IPS DF 6.9 (cell line): ENCODE measurements at places on chromosomes 6 and 20.

- no peak for DNase-seq
Measured at GRCh38 chr6:31734821-31735406, 1.4 kb downstream of the CLIC1 start.

DNA sequence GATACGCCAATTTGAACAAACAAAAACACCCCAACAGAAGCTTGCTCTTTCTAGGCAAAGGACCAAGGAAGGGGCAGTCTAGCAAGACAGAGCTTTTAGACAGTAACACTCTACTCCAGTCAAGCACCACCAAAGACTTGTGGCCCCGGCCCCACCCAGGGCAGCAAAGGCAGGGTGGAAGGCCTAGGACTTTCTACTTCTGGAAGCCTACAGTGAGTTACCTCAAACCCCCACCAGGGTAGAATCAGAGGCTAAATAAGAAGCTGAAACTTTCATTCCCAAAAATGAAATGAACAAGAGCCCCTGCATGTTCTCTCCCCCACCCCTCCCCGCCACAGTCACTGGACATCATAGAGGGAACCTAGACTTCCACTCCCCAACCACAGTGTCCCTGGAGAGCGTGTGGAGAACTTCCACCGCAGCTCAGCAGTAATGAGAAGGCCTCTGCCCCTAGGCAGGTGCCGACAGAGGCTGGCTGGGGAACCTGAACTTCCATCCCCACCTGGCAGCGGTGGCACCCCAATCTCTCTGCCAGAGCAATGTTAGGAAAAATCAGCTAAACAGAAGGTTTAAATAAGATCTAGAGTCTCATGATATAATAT is 40.0 kb downstream of the KATNA1 start:
- DNase-seq = no peak

- no peak for DNase-seq
Measured at GRCh38 chr20:63740627-63741353, 1.2 kb downstream of the SLC2A4RG start.

DNA sequence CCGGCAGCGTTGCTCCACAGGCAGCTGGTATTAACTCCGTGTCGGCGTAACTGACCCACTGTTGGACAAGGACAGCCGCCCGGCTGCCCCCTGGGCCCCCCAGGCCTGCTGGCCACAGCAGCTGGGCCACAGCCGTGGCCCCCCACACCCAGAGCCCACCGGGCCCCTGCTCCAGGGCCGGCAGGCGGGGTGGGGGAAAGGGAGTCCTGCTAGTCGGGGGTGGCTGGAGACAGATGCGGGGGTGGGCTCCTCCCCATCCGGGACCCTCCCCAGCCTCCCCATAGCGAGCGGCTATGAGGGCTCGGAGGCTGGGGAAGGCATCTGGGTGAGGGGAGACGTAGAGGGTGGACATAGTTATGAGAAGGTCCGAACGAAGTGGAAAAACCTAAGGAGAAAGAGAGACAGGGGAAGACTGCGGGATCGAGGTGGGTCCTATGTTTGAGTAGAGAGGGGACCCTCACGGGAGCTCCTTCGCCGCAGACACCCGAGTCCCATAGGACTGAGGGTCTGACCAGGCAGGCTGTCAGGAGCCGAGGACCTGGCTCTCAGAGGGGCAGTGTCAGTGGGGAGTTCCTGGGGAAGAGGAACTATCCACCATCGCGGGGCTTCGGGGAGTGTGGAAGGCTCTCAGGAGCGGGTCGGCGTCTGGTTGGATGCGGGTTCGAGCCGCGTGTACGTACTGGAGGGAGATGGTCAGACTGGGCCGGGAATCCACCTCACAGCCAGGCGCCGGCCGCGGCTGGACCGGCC is 511 bp downstream of the VARS1 start:
- DNase-seq = no peak

GRCh38 chr6:90586546-90586835 is 381 bp downstream of the MAP3K7 start:
- DNase-seq = no peak

- DNase-seq = no peak
Measured at GRCh38 chr20:41440882-41441281, 74.3 kb upstream of the EMILIN3 start.
